Stimulated activated naive B cell treated with anti-CD40 and anti-IgM and Interleukin-4, amounts not matched to agents 10 μg/mL and 1 μg/mL and 100 μg/mL, for 72 hours (primary cell): ENCODE measurements at places on chromosomes 7 and 10.
A peak's percentile ranks its signal among the peaks of the same experiment; 100 is the strongest.

DNA sequence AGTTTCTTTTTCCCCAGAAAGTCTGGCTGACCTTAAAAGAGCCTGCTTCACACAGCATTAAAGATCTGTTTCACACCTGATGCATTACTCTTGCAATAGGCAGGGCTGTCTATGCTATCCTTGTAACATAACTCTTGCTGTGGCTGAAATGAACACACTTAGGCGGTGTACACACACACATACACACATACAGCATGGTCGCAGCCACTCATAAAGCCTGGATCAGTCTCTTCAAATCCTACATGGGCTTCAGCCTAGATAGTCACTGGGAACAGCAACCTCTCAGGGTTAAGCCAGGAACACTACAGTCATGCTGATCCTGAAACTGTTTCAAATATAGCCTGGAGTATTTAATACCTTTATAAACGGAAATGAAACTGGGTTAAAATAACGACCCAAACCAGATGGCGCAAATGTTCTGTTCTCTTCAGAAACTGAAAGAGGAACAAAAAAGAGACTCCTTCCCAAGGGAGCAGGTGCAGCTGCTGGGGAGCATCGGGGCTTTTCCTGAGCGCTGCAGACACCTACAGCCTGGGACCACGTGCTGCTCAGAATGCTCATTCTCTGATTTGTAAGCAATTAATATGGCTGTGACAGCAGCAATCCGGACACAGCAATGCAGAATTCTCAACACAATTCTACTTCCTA lies 61.0 kb upstream of the SFMBT2 start:
- peaks cover 75% of the 10 kb centered on the region for H3K4me1 ChIP-seq
- H3K36me3 ChIP-seq: no peaks in the 10 kb centered on the region
- DNase-seq: peak; percentile 86
- H3K27me3 ChIP-seq: no peaks in the 10 kb centered on the region
- peak overlapping the region; percentile 73 for H3K4me3 ChIP-seq

DNA sequence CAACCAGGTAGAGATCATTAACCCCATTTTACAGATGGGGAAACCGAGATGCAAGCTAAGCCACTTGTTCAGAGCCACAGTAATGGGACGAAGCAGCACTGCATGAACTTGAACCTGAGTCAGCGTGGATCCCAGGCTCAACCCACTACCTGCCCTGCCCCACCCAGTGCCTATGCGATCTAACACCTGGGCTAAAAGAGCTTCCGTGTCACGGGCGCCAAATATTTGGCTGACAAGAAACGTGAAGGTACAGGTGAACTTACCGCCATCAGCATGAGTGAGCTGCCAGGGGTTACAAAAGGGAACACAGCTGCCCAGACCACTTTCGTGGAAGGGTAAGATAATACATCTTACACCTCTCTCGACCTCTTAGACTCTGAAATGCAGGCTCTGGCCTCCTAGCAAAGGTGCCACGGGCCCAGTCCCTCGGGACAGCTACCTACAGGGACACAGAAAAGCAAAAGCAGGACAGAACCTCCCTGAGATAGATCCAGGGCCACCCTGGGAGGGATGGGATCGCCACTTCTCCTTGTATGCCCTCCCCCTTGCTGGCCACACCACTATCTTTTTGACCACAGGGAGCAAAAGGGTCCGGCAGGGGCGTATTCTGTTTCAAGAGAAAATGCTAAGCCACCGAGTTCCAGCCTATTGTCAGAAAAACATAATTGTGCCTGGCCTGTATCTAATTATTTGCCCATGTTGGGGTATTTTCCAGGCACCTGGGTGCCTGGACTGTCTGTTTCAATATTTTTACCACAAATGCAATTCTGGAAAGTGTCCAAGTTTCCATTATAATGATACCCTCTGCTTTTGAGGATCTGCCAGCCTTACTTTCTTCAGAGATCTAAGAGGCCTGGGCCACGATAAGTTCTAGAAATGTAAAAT lies 6.4 kb downstream of the CHST15 start:
- H3K27me3 ChIP-seq: no peaks in the 10 kb centered on the region
- no peak for DNase-seq
- H3K36me3 ChIP-seq: peaks cover 2% of the 10 kb centered on the region
- no peak overlapping the region for H3K27ac ChIP-seq

DNA sequence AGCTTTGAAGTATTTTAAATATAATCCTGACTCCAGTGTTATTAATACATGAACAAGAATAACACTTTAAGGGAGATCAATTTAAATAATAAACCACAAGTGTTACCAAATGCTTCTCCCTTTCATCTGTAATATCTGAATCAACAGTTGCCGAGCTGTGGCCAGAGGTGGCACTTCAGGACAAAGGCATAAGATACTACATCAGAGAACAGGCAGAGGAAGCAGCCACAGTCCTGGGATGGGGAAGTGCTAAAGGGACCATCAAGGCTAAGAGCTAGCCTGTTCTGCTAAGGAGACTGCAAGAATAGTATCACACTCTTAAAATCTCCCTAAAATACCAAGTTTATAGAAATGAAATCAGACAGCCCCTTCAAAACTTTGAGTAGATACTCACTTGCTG lies 378.2 kb upstream of the PRKCQ start:
- H3K27ac ChIP-seq: no peak overlapping the region
- H3K27me3 ChIP-seq: peaks cover 5% of the 10 kb centered on the region
- DNase-seq: no peak
- H3K36me3 ChIP-seq: no peaks in the 10 kb centered on the region
- H3K4me3 ChIP-seq: no peak overlapping the region

DNA sequence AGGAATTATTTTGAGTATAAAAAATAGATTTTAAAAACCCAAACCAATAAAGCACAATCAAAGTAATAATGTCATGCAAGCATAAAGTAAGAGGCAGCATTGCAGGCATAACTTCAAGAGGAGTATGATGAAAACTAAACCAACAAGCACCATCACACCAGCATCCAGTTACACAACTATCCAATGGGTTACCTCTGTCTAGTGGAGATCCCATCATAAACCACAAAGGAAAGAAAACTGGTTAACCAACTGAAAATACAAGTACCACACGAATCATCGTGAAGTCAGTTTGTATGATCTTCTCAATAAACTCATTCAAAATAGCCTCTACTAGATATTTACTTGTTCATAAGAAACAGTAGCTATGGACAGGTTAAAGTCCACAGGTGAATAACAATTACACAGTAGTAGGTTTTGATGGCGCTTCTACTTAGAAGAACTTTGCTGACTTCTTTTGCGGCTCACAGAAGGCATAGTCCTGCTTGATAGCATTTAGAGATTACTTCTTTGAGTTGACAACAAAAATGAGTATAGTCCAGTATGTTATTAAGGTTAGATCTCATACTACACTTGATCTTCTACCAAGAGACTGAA lies 116.6 kb downstream of the MICU1 start:
- no peaks in the 10 kb centered on the region for H3K4me1 ChIP-seq
- H3K36me3 ChIP-seq: peaks cover 25% of the 10 kb centered on the region
- H3K27me3 ChIP-seq: no peaks in the 10 kb centered on the region
- no peak overlapping the region for H3K27ac ChIP-seq
- H3K4me3 ChIP-seq: no peak overlapping the region
- no peak for DNase-seq

- peak overlapping the region; percentile 98 for H3K27ac ChIP-seq
- H3K4me3 ChIP-seq: no peak overlapping the region
- peaks cover 63% of the 10 kb centered on the region for H3K4me1 ChIP-seq
- no peaks in the 10 kb centered on the region for H3K27me3 ChIP-seq
- no peak for DNase-seq
- H3K36me3 ChIP-seq: peaks cover 61% of the 10 kb centered on the region
Observed at GRCh38 chr10:11223507-11224140, 206.0 kb downstream of the CELF2 start.

DNA sequence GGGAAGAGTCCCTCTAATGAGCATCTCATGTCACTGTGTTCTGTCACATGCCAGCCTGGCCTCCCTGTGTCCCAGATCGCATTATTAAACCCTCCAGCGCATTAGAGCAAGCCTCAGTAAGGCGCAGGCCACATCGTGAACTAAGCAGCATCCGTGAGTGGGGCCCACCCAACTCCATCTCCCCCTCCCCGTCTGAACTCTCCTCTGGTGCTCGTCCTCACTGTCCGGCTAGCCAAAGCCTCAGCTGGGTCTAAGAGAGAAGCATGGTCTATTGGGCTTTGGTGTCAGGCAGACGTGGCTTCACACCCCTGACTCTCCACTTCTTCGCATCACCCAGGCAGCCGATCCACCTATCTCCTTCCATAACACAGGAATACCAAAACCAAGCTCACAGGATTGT lies 164.7 kb upstream of the LANCL2 start:
- H3K4me3 ChIP-seq: no peak overlapping the region
- no peak overlapping the region for H3K27ac ChIP-seq
- H3K27me3 ChIP-seq: no peaks in the 10 kb centered on the region
- no peaks in the 10 kb centered on the region for H3K4me1 ChIP-seq
- no peak for DNase-seq
- no peaks in the 10 kb centered on the region for H3K36me3 ChIP-seq

GRCh38 chr7:24949884-24950283 lies 30.1 kb downstream of the OSBPL3 start:
- no peak for DNase-seq
- peaks cover 5% of the 10 kb centered on the region for H3K36me3 ChIP-seq

DNA sequence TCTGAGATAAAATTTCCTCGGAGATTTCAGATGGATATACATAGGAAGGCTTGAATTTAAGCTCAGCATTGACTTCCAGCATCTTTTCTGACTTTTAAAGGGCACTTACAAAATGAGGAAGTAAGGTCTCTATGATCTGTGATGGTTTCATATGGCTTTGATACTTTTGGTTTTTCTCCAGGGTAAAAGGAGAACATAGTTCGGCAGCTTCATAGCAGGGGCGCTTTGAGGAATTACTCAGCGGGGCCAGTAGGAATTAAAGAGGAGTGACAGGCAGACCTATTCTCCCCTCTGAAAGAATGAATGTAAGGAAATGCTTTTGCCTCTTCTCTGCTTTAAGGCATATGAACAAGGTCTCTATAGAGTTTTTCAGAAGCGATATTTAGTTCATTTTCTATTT lies 80.0 kb upstream of the PCDH15 start:
- no peaks in the 10 kb centered on the region for H3K27me3 ChIP-seq
- DNase-seq: no peak
- no peak overlapping the region for H3K4me3 ChIP-seq
- H3K36me3 ChIP-seq: no peaks in the 10 kb centered on the region
- no peaks in the 10 kb centered on the region for H3K4me1 ChIP-seq

DNA sequence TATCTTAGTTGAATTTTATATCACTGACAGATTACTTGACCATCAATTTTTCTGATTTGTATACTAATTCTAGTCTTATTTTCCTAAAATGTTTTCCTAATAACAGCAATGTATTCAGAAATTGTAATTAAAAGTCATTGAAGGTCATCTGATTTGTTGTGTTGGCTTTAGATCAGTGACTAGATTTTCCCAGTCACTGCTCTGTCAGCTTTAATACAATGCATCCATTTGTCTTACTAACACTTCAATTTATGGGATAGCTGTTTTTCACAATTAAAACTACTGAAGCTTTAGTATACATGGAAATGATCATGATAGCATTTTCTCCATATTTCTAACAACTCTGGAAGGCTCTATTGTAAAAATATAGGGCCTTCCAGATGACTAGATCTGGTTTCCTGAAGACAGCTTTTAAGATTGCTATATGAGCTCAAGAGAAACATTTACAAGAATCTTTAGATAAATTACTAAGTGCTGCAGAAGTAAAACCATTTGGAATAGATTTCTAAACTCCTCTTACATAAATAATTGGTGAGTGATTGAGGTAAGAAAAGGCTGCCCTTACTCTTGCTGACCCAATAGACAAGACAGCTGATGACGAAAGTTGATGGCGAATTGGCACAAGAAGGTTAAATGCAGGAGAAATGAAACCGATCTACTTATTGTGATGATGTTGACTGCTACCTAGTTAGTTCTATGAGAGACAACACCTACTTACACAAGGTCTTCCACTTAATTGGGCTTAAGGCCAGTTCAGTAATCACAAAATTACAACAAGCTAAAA lies 74.1 kb downstream of the LRRTM3 start:
- no peak for DNase-seq
- no peaks in the 10 kb centered on the region for H3K36me3 ChIP-seq
- no peak overlapping the region for H3K27ac ChIP-seq
- H3K4me1 ChIP-seq: no peaks in the 10 kb centered on the region
- no peaks in the 10 kb centered on the region for H3K27me3 ChIP-seq

- H3K27me3 ChIP-seq: no peaks in the 10 kb centered on the region
- peaks cover 84% of the 10 kb centered on the region for H3K4me1 ChIP-seq
- peaks cover 5% of the 10 kb centered on the region for H3K36me3 ChIP-seq
- H3K27ac ChIP-seq: peak overlapping the region; percentile 99
- H3K4me3 ChIP-seq: peak overlapping the region; percentile 84
- DNase-seq: no peak
Observed at GRCh38 chr7:106070567-106071254, 41.4 kb downstream of the SYPL1 start.

GRCh38 chr7:22251281-22251680 lies 105.7 kb downstream of the RAPGEF5 start:
- H3K4me1 ChIP-seq: no peaks in the 10 kb centered on the region
- H3K4me3 ChIP-seq: no peak overlapping the region
- no peaks in the 10 kb centered on the region for H3K27me3 ChIP-seq
- DNase-seq: no peak

GRCh38 chr7:85061456-85061855 lies 125.4 kb downstream of the SEMA3D start:
- no peaks in the 10 kb centered on the region for H3K4me1 ChIP-seq
- no peak overlapping the region for H3K4me3 ChIP-seq
- DNase-seq: no peak
- H3K36me3 ChIP-seq: no peaks in the 10 kb centered on the region
- H3K27ac ChIP-seq: no peak overlapping the region

- DNase-seq: no peak
- no peak overlapping the region for H3K27ac ChIP-seq
- peaks cover 34% of the 10 kb centered on the region for H3K4me1 ChIP-seq
- peaks cover 39% of the 10 kb centered on the region for H3K27me3 ChIP-seq
- H3K4me3 ChIP-seq: no peak overlapping the region
Observed at GRCh38 chr10:122301055-122301810, 30.1 kb downstream of the BTBD16 start.

DNA sequence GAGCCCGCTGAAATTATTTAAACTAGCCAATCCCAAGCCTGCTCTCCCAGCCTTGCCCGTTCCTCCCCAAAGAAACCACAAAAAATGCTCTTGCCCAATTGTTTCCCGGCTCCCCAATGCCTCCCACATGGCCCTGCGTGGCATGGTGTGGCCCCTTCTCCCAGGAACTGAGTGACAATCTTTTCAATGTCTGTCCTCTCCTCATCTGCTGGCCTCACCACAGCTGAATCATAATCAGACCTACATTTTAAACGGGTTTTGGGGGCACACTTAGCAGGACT lies 201.5 kb downstream of the PRPF18 start:
- DNase-seq: no peak
- peak overlapping the region; percentile 38 for H3K27ac ChIP-seq
- H3K36me3 ChIP-seq: no peaks in the 10 kb centered on the region
- no peaks in the 10 kb centered on the region for H3K27me3 ChIP-seq
- no peak overlapping the region for H3K4me3 ChIP-seq

DNA sequence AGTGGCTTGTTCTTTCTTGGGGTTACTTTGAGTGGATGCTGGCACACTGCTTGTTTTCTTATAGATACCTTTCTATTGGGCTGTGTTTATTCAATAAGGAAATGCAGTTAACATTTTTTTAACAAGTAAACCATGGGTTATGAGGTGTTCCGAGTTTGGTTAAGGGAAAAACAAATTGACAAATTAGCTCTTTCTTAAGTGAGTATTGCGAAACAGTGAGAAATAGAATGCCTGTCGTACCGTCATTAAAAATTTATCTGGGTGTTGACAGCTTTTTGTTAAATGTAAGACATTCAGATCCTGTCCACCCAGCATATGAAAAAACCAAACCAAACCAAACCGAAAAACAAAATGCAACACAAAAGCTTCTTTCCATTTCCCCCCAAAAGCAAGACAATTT lies 6.2 kb downstream of the CUX1 start:
- no peak for DNase-seq
- peaks cover 12% of the 10 kb centered on the region for H3K36me3 ChIP-seq
- H3K4me1 ChIP-seq: peaks cover 40% of the 10 kb centered on the region
- no peak overlapping the region for H3K4me3 ChIP-seq
- H3K27ac ChIP-seq: no peak overlapping the region
